ENCODE measurements at places on chromosomes 1 and 21.

DNA sequence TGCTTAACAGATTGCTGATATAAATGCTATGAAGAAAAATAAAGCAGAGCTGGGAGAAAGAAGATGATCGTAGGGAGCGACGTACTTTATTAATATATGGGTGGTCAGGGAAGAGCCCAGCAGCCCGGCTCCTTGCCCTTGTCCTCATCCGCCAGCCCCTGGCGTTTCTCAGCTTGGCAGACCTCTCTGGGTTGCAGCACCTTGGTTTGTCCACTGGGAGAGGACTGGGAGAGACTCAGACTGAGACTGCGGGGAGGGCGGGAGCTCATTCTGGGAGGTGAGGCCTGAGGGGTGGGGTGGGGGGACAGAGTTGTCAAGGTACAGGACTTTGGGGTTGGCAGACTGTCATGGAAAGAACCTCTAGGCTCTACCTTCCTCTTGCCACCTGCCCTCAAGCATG, 3.3 kb upstream of the S100A3 start:
- no peak for DNase-seq

DNA sequence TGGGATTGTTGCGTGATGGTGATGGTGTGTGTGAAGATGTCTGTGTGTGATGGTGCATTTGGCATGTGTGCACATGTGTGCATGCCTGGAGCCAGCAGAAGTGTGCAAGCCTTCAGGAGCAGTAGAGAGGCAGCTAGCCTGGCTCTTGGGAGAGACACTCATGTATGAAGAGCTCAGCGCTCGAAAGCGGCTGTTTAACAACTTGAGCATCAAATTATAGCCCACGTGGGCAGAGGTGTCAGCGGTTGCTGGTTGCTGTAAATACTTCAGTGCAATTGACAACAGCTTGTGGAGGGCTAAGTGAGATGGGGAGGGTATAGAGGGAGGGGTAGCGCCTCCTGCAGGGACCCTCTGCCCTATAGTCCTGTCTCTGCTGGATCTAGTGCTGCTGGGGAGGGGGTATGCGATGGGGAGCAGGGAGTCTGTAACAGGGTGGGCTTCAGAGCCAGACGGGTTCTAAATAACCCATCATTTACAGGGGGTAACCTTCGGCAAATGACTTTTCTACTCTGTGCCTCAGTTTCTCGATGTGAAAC, 21.5 kb downstream of the FOXD2 start:
- DNase-seq: peak; percentile 86

- peak; percentile 67 for DNase-seq
These were observed 57.4 kb upstream of the MTF2 start for GRCh38 chr1:93021539-93022134.

GRCh38 chr1:185846672-185847444, 112.7 kb downstream of the HMCN1 start:
- no peak for DNase-seq

GRCh38 chr21:27564684-27565301, 597.9 kb upstream of the ADAMTS5 start:
- DNase-seq: no peak

DNA sequence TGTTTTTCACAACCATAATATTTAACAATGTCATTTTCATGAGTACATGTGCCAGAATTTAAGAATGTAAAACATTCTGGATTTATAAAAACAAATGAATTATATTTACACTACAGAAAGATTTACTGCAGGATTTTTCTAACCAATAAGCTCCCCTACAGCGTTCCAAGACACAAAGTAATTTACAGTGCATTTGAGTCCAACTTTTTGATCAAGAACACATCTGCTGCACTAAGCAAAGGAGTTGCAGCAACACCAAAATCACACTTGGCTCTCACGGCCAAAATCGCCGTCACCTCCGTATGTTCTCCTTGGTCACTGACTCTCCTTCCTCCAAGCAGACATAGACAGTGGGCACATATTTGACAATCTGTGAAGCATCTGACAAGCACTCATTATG, 7.7 kb downstream of the VPS26C start:
- DNase-seq: no peak

- peak; percentile 73 for DNase-seq
These were observed 32.2 kb downstream of the POFUT2 start for GRCh38 chr21:45255381-45256020.

DNA sequence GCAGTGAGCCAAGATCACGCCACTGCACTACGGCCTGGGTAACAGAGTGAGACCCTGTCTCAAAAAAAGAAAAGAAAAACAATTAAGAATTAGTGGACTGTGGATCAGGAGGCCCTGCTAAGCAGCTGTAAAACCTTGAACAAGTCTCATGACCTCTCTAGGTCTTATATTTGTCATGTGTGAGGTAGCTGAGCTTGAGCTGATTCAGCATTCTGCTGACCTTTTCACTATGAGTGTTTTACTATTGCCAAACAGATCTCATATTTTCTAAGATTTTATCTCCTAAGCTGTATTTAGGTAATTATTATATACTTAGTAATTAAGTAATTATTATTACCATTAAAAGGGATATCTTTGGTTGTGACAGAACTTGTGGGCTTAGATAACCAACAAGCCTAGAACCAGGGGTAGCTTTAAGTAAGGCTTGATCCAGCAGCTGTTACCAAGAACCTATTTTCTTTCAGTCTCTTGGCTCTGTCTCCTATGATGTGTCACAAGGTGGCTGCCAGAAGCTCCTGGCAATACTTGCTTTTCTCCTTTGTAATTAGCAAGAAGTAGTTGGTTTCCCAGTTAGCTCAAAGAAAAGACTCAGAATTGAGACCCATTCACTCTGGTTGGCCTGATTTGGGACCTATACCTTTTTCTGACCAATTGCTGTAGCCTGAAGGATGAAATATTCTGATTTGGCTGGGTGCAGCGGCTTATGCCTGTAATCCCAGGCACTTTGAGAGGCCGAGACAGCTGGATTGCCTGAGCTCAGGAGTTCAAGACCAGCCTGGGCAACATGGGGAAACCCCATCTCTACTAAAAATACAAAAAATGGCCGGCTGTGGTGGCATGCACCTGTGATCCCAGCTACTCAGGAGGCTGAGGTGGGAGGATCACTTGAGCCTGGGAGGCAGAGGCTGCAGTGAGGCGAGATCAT, 8.5 kb upstream of the ZC3H12A start:
- DNase-seq: no peak
